Skeletal muscle cell (primary cell): ENCODE measurements at places on chromosomes 2 and 18.

- no peak for DNase-seq
Observed at GRCh38 chr2:190913725-190914124, 33.1 kb downstream of the GLS start.

DNA sequence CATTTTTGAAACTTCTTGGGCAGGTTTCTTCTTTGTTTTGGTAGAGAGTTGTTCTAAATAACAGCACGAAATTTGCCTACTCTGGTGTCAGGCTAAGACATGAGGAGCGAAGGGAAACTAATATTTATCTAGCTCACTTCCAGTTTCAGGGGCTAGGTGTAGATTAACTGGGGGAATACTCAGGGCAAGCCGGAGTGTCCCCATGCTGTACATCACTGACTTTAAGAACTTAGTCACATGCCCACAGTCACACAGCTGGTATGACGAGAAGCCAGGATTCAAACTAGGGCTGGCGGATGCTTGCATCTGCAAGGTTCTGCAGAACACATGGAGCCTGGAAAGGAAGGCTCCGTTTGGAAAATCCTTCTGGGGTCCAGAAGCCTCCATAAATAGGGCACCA, 133.3 kb downstream of the ALPK2 start:
- no peak for DNase-seq

DNA sequence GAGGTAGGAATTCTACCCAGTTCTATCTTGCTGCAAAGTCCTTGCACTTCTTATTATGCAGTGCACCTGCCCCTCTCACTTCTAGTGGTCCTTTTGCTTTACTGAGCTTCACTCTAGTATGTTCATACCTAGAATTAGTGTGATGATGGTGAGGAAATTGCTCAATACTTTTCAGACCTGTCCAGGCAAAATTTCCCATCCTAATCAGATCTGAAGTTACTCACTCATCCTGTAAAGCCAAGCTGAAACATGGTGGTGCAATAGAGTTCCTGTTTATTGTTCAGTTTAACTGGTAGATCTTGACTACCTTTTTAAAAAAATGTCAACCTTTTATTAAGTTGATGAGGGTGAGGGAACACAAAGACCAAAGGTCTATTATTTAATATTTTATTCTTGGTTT, 12.6 kb upstream of the FIGN start:
- DNase-seq: no peak

GRCh38 chr2:73685764-73686438, 43.7 kb upstream of the NAT8 start:
- no peak for DNase-seq

DNA sequence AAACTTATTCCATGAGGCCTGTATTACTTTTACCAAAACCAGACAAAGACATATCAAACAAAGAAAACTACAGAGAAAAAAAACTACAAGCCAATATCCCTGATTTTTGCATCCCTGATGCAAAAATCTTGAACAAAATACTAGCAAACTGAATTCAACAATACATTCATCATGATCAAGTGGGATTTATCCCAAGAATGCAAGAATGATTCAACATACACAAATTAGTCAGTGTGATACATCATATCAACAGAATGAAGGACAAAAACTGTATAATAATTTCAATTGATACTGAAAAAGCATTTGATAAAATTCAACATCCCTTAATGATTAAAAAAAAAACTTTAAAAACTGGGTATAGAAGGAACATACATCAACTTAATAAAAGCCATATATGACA, 106.8 kb downstream of the SLC39A10 start:
- DNase-seq: no peak

- DNase-seq: no peak
Observed at GRCh38 chr2:216165711-216166110, 56.6 kb downstream of the XRCC5 start.

GRCh38 chr18:12302391-12303147, 5.5 kb upstream of the TUBB6 start:
- DNase-seq: no peak

- DNase-seq: no peak
Observed at GRCh38 chr18:58863539-58864145, 1.0 kb upstream of the ZNF532 start.

- no peak for DNase-seq
Observed at GRCh38 chr2:37342591-37343220, 1.7 kb upstream of the QPCT start.
